H54 (cell line): ENCODE measurements at places on chromosomes 4 and X.

- DNase-seq, result no peak
Observed at GRCh38 chrX:51697397-51697796, 12.9 kb upstream of the CENPVL1 start.

GRCh38 chrX:113001836-113002235 is 161.2 kb upstream of the AMOT start:
- no peak for DNase-seq

DNA sequence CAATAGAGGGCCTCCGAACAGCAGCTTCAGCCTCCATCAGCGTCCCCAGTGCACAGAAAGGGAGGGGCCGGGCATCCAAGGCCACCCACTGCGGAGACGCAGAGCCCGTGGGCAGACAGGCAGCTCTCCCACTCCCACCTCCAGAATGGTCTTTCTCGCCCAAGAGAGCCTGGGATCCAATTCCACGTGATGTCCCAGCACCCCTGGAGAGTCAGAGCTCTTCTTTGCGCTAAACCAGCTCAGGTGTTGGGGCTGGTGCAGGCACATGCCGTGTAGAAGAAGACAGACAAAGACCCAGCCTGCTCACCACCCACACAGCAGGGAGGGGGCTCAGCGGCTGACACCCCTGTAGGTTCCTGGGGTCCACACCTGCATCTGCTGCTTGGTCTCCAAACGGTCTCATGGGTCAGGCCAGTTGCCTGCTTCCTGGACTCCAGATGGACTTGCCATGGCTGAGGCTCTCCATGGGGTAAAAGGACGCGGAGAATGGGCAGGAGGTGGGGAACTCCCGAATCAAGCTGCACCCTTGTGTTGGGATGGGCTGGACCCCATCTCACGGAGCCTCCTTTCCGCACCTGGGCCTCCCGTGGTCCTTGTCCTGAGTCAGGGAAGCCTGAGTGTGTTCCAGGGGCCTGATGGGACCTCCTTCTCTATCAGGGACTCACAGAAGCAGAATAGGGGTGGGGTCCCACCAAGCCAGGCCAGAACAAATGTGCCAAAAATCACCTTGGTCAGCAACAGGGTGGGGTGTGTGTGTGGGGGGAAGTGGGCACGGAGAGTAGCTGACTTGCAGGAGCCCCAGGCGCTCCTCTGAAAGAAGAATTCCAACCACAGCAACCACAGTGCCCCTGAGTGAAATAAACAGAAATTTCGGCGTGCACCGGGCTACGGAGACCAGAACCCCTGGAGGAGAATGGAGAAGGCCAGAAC is 11.6 kb upstream of the ASMTL start:
- DNase-seq, result no peak

DNA sequence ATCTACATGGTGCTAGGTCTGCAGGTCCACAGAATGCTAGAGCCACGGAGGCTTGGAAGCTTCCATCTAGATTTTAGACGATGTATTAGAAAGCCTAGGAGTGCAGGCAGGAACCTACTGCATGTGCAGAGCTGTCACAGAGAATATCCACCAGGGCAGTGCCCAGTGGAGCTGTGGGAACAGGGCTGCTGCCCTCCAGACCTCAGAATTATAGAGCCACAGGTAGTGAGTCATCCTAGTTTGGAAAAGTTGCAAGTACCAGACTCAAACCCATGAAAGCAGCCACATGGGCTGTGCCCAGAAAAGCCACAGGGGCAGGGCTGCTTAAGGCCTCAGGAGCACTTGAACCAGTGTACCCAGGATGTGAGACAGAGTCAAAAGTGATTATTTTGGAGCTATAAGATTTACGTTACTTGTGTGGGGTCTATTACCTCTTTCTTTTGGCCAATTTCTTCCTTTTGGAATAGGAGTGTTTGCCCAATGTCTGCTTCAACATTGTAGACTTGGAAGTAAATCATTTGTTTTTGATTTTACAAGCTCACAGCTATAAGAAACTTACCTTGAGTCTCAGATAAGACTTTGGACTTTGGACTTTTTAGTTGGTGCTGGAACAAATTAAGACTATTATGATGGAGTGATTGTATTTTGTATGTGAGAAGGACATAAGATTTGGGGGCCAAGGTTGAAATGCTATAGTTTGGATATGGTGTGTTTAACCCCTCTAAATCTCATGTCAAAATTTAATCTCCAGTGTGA is 143.5 kb upstream of the CHRDL1 start:
- no peak for DNase-seq

DNA sequence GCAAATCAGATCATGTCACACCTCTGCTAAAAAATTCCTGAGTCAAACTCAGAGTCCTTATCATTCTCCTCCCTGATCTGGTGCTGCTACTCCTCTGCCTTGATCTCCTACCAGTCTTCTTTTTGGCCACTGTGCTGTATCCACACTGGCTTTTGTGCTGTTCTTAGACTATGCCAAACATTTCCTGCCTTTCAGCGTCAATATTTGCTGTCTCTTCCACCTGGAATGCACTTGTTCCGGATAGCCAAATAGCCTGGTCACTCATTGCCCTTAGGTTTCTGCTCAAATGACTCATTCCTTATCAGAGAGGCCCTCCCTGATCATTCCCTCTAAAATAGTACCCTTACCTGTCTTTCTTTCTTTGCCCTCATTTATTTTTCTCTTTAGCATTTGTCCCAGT is 24.4 kb upstream of the RP2 start:
- no peak for DNase-seq

DNA sequence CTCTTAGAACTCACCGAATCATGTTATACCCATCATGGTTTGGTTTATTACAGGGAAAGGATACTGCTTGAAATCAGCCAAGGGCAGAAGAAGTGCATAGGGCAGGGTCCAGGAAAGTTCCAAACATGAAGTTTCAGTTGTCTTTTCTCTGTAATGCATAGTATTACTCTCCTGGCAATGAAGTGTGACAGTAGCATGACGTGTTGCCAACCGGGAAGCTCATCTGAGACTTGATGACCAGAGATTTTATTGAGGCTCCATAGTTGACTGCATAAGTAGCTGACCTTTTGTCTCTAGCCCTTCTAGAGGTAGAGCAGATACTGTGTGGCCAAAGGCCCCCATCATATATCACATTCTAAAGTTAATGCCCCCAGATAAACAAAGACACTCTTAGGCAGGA is 72.1 kb downstream of the BEND4 start:
- DNase-seq, result no peak

DNA sequence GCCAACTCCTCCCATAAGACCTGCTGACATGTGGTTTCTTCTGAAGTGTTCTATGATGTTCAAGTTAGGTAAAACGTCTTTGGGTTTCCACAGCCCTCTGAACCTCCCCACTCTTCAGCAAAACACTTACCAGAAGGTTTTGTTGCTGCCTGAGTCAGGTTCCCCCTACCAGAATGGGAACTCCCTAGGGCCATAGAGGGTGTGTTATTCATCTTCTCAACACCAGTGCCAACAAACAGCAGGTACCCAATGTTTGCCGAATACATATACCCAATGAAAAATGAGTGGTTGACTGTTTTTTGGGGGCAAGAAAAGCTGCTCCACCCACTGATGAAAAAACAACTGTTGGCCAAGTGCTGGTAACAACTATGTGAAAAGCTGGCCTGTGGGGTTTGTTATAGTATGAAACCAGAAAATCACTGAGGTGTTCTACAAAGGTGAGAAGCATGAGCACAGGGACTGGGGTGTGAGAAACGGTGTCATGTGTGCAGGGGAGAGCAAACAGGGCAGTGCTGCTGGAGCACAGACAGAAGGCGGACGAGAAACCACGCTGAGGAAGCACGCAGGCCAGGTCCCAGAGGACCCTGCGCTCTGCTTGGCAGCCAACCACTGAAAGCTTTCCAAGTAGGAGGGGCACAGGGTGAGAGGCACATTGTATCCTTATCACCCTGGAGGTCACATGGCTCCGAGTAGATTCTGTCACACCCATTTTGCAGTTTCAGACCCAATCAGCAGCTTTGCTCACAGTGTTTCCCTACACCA is 28.8 kb downstream of the ATP8A1 start:
- no peak for DNase-seq

GRCh38 chrX:124217304-124218251 is 114.9 kb upstream of the TEX13D start:
- peak; percentile 10 for DNase-seq

- DNase-seq, result no peak
Observed at GRCh38 chr4:8582436-8582835, 2.2 kb downstream of the GPR78 start.

- no peak for DNase-seq
Observed at GRCh38 chrX:70554081-70554480, 109.4 kb downstream of the DLG3 start.

DNA sequence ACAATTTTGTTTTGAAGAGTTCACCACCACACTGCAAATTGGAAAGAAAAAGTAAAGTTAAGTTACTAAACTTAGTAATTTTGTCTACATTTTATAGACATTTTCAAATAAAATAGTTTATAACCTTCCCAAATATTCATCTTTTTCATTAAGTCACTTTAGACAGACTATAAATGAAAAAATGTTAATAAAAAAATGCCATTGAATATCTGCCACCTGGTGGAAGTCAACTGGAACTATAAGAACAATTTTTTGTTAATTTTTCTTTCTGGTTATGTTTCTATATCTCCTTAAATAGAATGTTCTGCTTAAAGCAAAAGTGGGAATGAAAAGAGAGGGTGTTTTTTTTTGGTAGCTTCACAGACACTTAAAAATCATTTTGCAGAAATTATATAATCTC is 534.4 kb upstream of the PCDH10 start:
- DNase-seq, result no peak

- no peak for DNase-seq
Observed at GRCh38 chrX:129694805-129695204, 40.0 kb upstream of the APLN start.

DNA sequence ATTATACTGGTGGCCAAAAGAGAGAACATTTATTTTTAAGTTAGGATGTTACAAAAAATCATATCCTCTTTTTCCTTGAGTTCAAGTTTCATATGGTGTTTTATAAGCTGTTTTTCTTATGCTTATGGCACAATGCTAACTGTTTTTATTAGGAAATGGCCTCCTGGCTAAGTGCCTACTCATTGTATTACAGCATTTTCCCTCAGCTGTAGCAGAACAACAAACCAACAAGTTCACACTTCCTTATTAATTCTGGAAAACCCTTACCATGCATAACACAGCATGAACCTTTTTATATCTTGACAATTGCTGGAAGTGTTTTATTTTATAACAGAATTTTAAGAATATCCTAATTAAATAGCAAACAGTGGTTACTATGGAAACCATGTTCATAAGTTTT is 165.8 kb downstream of the GASK1B start:
- no peak for DNase-seq

GRCh38 chr4:55358246-55358645 is 12.2 kb downstream of the SRD5A3 start:
- DNase-seq, result no peak

DNA sequence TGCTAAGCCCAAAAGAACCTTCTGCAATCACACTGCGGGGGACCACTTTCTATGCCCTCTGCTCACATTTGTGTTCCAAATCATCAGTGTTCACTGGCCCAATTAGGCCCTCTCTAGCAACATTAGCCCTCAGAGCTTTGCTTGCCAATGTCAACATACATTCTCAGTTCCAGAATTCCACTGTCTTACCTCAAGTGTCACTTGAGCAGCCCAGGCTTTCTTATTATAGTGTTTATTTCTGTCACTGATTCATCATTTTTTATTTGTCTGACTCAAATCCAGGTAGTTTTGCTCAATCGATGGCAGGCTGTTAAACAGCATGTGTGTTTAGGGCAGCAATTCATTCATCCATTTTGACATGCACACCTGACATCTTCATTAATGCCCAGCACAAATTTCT is 291.2 kb downstream of the TEX13A start:
- no peak for DNase-seq

- no peak for DNase-seq
Observed at GRCh38 chr4:141238186-141238585, 17.5 kb downstream of the ZNF330 start.

DNA sequence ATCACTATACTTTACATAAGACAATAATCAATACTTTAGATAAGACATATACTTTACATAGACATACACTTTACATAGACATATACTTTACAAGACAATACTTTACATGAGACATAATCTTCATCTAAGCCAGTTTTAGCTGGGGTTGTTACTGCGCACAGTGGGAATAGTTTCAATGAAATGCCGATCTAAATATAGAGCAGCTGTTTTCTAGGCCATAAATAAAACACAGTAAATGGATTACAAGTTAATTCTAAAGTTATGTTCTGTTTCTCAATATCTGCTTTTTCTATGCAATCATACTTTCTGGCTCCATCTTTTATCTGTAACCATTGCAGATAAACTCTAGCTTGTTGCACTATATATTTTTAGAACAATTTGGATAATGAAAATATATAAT is 1470.6 kb upstream of the PABPC4L start:
- DNase-seq, result no peak

GRCh38 chr4:158805635-158806471 is 37.0 kb downstream of the FNIP2 start:
- DNase-seq, result no peak

DNA sequence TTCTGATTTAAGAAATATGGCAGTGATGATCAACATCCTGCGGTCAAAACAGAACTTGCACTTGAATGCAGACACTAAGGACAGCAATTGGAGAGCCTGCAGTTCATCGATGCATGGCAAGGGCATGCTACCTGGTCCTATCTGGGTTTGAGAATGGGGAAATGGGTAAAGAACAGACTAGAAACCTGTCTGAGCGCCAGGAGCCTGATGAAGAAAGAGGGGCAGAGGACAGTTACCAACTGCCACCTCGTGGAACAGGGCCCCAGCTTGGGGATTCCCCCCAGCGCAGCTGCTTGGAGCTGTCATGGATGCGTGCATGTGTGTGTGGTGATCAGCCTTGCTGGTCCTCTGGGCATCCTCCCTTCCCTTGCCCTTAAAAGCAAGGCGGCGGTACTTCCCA is 30.2 kb upstream of the NKRF start:
- no peak for DNase-seq

DNA sequence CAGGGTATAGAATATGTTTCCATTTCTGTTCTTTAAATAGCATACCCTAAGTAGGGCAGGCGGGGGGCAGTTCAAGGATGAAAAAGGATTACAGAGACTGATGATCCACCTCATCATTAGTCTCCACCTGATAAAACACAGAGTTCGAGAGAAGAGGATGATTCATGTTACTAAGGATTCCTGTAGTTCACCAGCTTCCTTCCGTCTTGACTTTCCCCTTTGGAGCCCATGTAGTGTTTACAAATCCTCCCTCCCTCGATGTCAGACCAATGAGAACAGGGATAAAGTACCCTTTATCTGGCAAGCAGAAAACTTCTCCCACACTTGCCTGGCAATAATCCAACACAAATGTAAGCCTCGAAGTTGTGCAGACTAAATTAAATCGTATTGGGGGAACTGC is 526.3 kb upstream of the FAM241A start:
- DNase-seq, result no peak

DNA sequence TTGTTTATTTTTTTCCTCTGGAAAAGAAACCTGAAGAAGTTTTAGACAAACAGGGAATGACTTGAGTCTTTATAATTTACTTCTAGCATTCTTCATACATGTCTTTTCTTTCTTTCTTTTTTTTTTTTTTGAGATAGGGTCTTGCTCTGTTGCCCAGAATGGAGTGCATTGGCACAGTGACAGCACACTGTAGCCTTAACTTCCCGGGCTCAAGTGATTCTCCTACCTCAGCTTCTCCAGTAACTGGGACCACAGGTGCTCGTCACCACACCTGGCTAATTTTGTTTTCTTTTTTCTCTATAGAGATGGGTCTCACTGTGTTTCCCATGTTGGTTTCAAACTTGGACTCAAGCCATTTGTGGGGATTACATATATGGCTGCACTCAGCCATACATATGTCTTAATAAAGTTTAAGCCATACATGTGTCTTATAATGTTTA is 71.8 kb downstream of the RAPGEF2 start:
- no peak for DNase-seq

- no peak for DNase-seq
Observed at GRCh38 chr4:52126226-52126625, 75.1 kb downstream of the SPATA18 start.
